ENCODE measurements at places on chromosomes 5 and 9.

DNA sequence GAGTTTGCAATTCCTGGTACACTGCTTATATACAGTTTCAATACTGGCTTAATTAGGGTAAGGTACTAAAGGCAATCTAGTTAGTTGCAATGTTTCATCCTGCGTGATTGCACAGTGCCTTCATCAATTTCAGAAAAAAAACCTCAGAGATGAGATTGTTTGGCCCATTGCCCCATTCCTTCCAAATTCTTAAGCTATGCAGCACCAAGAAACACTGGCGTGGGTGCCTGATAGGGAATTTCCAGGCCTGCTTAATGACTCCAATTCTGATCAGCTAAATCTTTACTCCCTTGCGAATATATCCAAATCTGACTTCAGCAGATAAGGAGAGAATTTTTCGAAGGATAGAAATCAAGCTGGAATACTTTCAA lies 35.9 kb upstream of the GAS1 start:
- DNase-seq: no peak

- DNase-seq: no peak
Measured at GRCh38 chr5:90095292-90096060, 314.1 kb downstream of the CETN3 start.

DNA sequence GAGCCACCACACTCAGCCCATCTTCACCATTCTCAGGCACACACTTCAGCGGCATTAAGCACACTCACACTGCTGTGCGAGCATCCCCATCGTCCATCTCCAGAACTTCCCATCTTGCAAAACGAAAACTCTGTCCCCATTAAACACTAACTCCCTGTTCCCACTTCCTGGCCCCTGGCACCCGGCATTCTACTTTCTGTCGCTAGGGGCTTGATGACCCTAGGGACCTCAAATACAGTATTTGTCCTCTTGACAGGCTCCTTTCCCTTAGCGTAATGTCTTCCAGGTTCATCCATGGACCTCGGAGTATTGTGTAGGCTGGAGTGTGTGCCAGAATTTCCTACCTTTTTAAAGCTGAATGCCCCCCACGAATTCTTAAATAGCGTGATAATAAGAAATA lies 14.7 kb upstream of the UBAC1 start:
- no peak for DNase-seq

DNA sequence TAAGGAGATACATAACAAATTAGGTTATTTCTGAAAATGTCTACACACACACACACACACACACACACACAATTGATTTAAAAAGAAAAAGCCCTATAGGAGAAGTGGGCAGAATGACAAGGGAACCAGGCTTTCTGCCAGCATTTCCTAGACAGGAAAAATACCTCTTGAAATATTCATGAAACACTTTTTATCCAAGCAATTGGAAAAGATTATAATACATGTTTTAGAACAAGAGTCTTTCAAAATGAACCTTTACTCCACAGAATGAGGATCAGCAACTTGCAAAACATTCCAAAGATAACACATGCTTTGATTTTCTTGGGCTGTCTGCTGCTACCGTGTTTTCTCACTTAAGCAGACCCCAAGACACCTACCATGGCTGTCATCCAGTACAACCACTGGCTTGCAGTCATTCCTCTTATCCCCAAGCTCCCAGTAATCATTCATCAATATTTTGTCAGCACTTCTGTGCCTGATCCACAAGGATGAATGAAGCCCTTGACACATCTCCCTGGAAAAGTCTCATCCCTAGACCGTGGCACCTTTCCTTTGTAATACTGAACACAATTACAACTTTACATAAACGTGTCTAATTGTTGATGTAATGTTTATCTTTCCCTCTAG lies 717.1 kb upstream of the ZNF608 start:
- no peak for DNase-seq

GRCh38 chr9:118618849-118619248 lies 750.4 kb downstream of the BRINP1 start:
- DNase-seq: no peak

DNA sequence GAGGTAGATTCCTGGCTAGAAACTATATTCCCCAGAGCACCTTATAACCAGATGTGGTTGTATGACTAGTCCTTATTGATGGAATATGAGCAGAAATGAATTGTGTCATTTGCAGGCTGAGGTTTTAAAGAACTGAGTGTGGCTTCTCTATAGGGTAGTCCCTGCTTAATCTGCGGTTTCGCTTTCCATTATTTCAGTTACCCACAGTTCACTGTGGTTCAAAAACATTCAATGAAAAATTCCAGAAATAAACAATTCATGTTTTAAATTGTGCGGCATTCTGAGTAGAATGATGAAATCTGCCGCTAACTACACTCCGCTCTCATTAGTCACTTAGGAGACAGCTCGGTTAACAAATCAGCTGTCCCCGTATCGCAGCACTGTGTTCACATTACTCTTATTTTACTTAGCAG lies 65.1 kb downstream of the ANKRD55 start:
- no peak for DNase-seq

GRCh38 chr5:80124121-80124918 lies 89.2 kb downstream of the THBS4 start:
- no peak for DNase-seq

DNA sequence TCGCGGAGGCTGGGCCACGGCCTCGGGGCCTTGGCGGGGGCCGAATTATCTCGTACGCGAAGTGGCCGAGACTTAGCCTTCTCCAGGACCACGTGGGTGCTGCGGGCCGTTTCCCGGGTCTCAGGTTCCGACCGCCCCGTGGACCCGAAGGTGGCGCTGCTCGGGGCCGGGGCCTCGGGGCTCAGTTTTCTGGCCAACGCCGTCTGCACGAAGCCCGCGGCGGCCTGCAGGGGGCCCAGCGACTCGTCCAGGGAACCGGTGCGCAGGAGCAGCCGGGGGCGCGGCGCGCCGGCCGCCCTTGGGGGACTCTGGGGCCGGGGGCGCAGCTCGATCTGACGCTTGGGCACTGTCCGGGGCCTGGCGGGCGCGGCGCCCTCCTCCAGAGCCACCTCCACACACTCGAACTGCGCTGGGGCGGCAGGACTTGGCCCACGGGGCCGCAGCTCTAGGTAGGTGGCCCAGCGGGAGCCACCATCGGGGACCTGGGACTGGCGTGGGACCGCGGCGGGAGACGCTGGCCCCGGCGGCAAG lies 716 bp downstream of the PROB1 start:
- DNase-seq: no peak

- DNase-seq: no peak
Measured at GRCh38 chr9:124248066-124248465, 9.7 kb upstream of the NEK6 start.

All from GM12864 (cell line).